Psoas muscle (tissue), 8 donors: ENCODE measurements at places on chromosomes 12 and 14. TPM values are rescaled to one million over a fixed set of nuclear protein-coding genes. Genes with fewer than 3 reads are reported as not detected.

Gene OASL
- 0.30 TPM for total RNA-seq

Gene OAS1
- total RNA-seq: 3.7 TPM

Gene CCDC175
- total RNA-seq: not detected

Gene MSI1
- total RNA-seq: 0.20 TPM

Gene ARMH4
- total RNA-seq: 0.58 TPM

Gene SELPLG
- 2.0 TPM for total RNA-seq

Gene ZFYVE1
- 17.9 TPM for total RNA-seq

Gene GPRC5D
- not detected for total RNA-seq

Gene KRT86
- not detected for total RNA-seq

Gene SAMD15
- total RNA-seq: 0.21 TPM

Gene AMIGO2
- 0.55 TPM for total RNA-seq

Gene ERBB3
- 0.71 TPM for total RNA-seq

Gene RFLNA
- 2.6 TPM for total RNA-seq

Gene FGF23
- total RNA-seq: not detected

Gene BMAL2
- 0.24 TPM for total RNA-seq

Gene SDSL
- 3.4 TPM for total RNA-seq

Gene SYCP3
- 0.28 TPM for total RNA-seq

Gene NUP37
- 12.5 TPM for total RNA-seq

Gene OR4L1
- total RNA-seq: not detected

Gene PLEKHD1
- total RNA-seq: 0.04 TPM

Gene VASH1
- total RNA-seq: 6.0 TPM

Gene EXOC3L4
- 0.23 TPM for total RNA-seq

Gene APPL2
- total RNA-seq: 12.8 TPM

Gene PSMC6
- total RNA-seq: 178 TPM

Gene LRRC43
- total RNA-seq: 0.13 TPM

Gene TSPAN11
- total RNA-seq: 0.24 TPM

Gene HOXC13
- not detected for total RNA-seq

Gene NFKBIA
- 48.7 TPM for total RNA-seq

Gene LRP1-AS
- not detected for total RNA-seq

Gene KRT72
- not detected for total RNA-seq

Gene CLEC6A
- not detected for total RNA-seq

Gene EIF2S1
- 136 TPM for total RNA-seq

Gene GPR65
- 0.32 TPM for total RNA-seq

Gene NFE2
- total RNA-seq: 0.34 TPM

Gene BDKRB1
- not detected for total RNA-seq

Gene GTF2H3
- 18.5 TPM for total RNA-seq

Gene TAS2R46
- total RNA-seq: not detected

Gene ADGRD1
- total RNA-seq: 11.6 TPM

Gene LTBP2
- 51.4 TPM for total RNA-seq

Gene RBP5
- 0.61 TPM for total RNA-seq

Gene RPS6KL1
- 23.0 TPM for total RNA-seq

Gene ZDHHC22
- total RNA-seq: not detected

Gene BCL7A
- 12.2 TPM for total RNA-seq

Gene CPNE6
- not detected for total RNA-seq

Gene TAS2R19
- 0.86 TPM for total RNA-seq

Gene MDM1
- 2.1 TPM for total RNA-seq

Gene KCNC2
- total RNA-seq: 0.99 TPM

Gene USP44
- total RNA-seq: 0.11 TPM

Gene PRKD1
- 0.79 TPM for total RNA-seq

Gene DNAJC22
- total RNA-seq: not detected
